ENCODE measurements at places on chromosomes 2 and 18.

DNA sequence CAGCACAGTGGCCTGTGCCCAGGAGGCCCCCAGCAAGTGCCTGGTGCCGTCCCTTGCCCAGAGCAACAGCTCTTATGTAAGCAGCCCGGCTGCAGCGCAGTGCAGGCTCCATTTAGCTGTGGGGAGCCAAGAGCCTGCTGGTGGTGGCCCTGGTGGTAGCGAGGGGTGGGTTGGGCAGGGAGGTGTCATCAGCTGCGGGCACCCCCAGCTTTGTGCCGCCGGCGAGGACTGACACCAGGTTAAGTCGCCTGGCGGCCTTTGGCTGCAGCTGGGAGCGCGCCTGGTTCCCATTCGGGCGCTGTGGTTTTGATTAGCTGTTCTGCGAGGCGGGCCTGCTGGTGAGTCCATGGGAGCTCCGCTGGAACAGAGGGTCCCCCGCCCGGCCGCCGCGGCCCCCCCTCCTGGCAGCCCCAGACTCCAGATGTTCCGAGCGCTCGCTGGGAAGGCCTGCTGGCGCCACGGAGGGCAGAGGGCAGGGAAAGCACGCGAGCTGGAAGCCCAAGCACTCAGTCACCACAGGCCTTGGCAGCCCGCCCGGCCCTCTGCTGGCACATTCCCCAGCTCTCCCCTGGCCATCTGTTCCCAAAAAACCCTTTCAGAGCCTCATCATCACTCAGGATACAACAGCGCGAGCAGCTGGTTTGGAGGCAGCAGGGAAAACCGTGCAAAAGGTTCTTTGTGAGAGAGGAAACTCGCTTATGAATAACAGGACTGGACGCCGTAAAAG lies 18.4 kb downstream of the ATOH8 start:
- peak; percentile 52 for DNase-seq

DNA sequence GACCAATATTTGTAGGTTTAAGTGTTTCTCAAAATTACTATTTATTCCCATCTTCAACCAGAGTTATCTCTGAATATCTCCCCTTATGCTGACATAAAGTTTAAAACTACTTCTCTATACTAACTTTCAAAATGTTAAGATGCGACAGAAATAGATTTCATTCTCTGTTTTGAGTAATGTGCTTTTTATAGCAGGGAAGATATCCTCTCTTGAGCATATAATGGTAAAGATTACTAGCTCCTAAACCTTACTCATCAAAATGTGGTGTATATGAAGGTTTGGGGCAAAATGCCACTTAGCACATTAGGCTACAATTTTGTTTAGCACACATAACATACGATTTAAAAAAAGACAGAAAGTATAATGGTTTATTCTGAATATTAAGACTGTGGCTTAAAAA lies 54.4 kb downstream of the CWC22 start:
- no peak for DNase-seq

DNA sequence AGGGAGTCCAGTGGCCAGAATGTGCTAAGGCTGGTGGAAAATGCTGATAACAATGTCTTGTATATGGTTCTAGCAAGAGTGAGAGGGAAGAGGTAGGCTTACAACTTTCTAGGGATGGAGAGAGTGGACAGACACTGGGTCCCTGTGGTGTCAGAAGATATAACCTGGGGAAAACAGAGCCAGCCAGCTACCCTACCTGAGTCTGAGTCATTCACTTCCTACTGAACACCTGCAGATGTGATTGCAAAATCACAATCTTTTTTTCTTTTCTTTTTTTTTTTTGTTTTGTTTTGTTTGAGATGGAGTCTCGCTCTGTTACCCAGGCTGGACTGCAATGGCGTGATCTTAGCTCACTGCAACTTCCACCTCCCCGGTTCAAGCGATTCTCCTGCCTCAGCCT lies 7.3 kb downstream of the TET3 start:
- no peak for DNase-seq

GRCh38 chr2:181189951-181190350 lies 209.5 kb downstream of the UBE2E3 start:
- no peak for DNase-seq

DNA sequence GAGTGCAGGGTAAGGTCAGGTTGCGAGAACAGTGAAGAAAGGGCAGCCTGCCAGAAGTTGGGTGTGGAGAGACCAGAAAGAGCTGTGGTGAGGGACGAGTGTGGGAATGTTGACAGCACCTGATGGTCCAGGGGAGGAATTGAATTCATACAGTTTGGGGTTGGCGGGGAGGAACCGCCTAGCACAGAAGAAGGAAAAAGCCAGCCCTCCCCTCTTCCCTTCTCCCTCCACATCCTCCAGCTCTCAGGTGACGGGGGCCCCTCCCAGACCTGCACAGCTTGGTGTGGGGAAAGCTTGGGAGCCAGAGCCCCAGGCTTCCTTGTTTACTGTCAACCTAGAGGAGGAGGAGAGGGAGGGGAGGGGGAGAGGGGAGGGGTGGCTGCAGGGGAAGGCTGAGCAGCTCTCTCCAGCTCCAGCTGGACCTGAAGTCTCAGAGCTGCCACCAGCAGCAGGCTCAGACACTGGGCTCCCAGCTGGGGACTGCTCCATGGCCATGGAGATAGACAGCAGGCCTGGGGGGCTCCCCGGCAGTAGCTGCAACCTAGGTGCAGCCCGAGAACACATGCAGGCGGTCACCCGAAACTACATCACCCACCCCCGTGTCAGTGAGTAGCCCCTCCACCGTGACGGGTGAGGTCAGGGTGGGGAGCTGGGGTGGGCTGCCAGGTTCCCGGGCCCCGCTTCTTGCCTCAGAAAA lies at the start of gene ATP6V1B1:
ATP6V1B1 (plus strand) TSS at position 433 of the 697 bp plus-strand sequence; CDS start at position 488, 55 bp downstream.
- no peak for DNase-seq

GRCh38 chr2:203432811-203433210 lies 102.3 kb downstream of the RAPH1 start:
- no peak for DNase-seq

GRCh38 chr2:130251873-130252620 lies 53.8 kb upstream of the TUBA3E start:
- no peak for DNase-seq

DNA sequence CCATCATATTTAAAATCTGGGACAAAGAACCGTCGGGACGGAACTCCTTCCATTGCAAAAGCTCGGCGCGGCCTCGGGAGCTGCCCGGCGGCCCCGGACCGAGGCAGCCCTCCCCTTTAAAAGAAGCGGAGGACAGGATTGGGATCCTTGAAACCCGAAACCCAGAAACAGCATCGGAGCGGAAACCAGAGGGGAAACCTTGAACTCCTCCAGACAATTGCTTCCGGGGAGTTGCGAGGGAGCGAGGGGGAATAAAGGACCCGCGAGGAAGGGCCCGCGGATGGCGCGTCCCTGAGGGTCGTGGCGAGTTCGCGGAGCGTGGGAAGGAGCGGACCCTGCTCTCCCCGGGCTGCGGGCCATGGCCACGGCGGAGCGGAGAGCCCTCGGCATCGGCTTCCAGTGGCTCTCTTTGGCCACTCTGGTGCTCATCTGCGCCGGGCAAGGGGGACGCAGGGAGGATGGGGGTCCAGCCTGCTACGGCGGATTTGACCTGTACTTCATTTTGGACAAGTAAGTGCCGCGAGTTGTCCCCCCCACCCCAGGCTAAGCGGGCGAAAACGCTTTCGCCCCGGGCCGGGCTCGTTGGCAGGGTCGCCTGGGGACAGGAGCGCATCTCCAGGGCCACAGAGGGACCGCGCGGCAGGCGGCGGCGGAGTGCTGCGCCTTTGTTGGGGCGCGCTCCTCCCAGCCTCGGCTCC lies at the start of gene ANTXR1:
ANTXR1 (plus strand) TSS at position 38 of the 698 bp plus-strand sequence; CDS start at position 359, 321 bp downstream.
- DNase-seq: peak; percentile 82

DNA sequence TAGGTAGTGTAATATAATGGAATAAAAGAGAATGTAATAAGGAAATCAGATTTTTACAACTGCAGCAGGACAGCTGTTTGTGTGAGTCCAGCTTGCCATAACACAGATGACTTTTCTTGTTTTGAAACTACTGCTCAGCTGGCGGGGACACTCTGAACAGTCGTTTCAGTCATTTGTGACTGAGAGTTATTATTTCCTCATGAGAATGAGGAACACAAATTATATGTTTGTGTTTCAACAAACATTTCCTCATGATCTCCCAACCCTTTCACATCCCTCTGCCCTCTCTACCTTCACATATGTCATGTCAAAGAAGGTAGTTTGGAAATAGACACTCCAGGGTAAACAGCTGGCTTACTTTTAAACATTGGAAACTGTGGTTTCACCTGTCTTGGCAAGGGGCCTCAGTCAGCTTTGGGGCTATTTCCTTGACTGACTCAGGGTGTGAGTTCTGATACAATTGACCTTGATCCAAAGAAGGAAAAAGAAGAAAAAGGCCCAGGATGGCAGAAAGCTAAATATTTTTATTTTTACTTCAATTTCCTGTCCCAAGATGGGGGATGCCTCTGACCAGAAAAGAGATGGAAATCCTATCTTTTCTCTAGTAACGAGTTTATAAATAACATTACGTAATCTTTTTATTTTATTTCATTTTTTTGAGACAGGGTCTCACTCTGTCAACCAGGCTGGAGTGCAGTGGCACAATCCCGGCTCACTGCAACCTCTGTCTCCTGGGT lies 593 bp downstream of the SP140L start:
- DNase-seq: no peak

DNA sequence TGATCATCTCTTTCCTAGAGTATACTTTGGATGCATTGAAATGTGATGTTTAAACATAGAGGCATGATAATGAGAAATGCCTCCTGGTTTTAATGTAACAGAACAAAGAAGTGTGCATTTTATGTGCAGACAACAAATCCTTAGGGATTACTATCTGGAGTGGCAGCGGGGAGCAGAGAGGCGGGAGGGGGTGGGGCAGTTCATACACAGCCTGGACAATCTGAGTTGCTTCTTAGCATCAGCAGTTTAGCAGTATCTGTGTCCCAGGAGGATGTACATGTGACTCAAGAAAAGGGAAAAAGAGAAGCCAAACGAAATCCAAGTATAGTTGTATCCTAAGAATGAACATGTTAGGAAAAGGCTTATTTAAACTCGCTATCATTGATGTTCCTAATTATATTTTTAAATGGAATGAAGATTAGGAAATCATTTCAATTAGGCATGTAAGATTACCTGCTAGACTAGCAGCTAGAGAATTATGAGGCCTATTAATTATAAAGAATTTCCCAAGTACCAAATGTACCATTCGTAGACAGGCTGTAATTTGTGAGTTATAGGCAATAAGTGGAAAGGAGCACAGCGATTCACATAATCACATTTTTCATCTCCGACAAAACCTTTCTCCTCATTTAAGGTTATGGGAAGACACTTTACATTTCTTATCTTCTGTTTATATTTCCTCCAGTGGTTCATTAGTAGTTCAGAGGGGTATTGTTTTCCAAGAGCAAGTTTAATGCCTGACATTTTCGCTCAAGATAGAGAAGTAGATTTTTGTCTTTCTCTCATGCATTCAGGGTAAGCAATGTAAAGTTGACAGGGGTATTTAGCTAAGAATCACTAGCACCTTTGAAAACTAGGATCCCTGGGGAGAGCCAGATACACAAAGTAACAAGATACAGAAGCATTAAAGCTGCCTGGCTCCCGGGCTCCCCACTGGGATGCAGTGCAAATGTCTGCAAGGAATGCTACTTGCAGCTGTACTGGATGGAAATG lies 141.3 kb upstream of the NOSTRIN start:
- DNase-seq: peak; percentile 58

- no peak for DNase-seq
These were observed 64.2 kb upstream of the TMEM17 start for GRCh38 chr2:62569907-62570841.

DNA sequence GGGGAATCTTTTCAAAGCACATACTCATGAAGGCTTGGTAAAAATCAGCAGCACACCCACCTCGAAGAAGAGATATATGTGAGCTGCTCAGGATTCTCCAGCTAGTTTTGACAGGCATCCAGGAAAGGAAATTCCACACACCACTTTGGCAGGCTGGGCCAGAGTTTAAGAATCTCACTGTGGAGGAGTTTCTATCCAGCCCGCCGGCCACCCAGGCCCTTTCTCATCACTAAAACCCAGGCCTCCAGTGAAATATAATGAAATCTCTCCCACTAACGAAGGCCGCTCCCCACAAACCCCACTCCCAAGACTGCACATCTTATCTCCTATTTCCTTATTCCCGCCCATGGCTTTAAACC lies 202.0 kb downstream of the GLI2 start:
- DNase-seq: no peak

DNA sequence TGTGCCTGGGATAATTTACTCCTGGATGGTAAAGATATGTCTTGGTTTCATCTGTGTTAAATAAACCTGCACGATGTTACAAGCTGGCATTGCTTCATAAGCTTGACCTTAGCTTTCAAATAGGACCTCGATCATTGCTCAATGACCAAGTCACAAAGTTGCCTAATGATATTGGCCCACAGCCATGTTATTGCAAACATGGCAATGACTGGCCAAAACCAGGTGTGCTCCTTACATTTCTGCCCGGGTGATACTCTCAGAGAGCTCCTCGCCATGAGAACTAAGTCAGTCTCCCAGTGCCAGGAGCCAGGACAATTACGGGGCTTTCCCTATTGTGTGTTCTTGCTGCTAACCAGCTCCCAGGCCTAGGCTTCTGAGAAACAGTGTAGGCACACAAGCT lies 72.5 kb upstream of the CYP1B1 start:
- DNase-seq: no peak

DNA sequence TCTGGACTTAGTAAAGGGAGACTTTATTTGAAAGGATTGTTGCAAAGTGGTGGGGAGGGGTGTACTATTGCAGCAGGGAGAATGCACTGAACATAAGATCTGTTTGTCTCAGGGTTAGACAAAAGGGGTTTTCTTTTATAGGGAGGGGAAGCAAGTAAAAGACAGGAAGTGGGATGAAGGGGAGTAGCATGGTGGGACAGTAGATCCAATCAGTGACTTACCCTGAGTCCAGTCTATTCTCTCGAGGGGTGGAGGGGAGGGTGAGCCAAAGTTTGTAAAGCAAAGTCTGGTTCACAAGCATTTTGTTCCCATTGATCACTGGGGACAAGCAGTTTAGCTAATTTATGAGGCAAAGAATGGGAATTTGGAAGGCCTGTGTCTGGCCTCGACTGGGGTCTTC lies 35.0 kb upstream of the CYP27C1 start:
- no peak for DNase-seq

DNA sequence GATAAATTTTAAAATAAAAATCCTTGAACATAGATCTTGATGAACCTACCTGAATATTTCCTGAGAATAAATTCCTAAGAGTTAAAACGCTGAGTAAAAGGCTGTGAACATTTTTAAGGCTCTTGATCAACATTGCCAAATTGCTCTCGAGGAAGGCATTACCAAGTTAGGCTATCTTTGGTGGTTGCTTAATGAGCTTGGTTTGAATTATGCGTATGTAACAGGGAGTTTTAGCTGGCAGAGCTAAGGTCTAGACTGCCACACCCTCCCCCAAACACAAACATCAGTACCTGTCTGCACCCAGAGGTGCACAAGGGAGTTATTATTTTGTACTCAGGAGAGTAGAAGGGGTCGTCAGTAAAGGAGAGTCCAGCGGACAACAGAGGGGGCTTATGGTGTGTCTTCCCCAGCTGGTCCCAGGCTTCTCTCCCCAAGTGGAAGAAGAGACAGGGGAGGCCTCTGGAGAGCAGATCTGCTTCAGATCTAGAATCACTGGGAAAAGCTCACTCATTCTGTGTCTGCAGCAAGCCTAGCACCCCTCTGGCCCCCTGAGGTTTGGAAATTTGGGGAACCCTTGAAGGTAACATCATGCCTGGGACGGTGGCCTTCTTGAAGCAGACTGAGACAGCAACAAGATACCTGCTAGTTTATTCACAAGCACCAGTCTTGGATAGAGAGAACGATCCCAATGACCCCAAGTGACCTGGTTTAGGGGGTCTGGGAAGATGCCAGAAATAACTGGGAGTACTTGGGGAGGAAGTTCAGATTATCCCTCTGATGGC lies 197.2 kb upstream of the ID2 start:
- no peak for DNase-seq

- no peak for DNase-seq
These were observed 36.1 kb downstream of the PPP4R1 start for GRCh38 chr18:9578306-9578705.
